IMR-90 (cell line): ENCODE measurements at places on chromosomes 6 and 20.
A peak's percentile ranks its signal among the peaks of the same experiment; 100 is the strongest.

GRCh38 chr20:44696315-44696714 lies 18.9 kb upstream of the CCN5 start:
- DNase-seq = no peak

DNA sequence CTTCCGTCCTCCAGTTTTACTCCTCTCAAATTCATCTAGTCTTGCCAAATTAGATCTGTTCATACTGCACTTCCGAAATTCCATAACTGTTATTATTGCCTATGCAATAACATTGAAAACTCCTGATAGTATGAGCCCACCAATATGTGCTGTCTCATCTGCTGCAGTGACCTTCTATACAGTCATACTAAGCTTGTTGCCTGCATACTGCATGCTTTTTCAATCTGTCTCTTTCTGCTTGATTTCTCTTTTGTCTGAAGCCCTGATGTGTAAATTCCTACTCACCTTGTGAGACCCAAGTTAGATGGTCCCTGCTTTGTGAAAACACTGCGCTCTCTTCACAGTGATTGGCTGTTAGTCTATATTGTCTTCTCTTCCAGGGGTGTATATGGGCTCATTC lies 1.1 kb downstream of the TBP start:
- no peak for DNase-seq

DNA sequence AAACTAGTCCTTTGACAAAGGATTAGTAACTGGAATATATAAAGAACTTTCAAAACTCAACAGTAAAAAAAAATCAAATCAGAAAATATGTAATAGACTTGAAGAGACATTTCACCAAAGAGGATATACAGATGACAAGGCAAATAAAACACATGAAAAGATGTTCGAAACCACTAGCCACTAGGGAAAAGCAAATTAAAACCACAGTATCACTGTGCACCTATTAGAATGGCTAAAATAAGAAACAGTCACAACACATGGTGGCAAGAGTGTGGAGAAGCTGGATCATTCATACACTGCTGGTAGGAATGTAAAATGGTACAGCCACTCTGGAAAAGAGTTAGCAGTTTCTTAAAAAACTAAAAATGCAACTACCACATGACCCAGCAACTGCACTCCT lies 14.9 kb downstream of the ZBTB2 start:
- no peak for DNase-seq

DNA sequence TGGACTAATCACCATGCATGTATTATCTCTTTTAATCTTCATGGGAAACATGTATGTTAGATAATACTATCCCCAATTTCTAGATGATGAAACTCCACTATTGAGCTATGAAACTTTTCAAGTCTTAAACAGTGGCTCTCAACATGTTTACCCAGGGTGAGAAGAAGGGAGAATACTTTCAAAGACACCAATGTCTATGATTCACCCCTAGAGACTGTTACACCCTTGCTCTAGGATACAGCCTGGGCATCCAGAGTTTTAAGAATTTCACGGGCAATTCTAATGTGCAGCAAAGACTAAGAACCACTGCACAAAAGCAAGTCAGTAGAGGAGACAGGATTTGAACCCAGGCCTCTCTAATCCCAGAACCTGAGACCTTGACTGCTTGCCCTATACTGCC lies 47.8 kb downstream of the GFOD1 start:
- DNase-seq = no peak

DNA sequence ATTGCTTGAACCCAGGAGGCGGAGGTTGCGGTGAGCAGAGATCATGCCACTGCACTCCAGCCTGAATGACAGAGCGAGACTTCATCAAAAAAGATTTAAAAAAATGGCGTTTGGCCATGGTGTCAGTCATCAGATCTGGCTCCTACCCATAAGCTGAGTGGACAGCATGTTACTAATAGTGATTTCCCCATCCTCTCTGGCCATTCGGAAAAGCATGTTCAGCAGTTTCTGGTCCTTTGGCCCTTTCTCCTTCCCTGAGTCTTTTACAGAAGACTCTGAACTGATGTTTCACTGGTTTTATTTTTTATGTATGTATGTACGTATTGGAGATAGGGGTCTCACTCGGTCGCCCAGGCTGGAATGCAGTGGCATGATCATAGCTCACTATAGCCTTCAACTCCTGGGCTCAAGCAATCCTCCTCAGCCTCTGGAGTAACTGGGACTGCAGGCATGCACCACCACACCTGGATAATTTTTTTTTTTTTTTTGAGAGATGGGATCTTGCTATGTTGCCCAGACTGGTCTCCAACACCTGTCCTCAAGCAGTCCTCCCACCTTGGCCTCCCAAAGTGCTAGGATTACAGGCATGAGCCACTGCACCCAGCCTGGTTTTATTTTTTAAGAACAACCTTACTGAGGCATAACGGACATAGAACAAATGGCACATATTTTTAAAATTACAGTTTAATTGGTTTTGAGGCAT lies 84.2 kb upstream of the CNKSR3 start:
- DNase-seq = no peak

DNA sequence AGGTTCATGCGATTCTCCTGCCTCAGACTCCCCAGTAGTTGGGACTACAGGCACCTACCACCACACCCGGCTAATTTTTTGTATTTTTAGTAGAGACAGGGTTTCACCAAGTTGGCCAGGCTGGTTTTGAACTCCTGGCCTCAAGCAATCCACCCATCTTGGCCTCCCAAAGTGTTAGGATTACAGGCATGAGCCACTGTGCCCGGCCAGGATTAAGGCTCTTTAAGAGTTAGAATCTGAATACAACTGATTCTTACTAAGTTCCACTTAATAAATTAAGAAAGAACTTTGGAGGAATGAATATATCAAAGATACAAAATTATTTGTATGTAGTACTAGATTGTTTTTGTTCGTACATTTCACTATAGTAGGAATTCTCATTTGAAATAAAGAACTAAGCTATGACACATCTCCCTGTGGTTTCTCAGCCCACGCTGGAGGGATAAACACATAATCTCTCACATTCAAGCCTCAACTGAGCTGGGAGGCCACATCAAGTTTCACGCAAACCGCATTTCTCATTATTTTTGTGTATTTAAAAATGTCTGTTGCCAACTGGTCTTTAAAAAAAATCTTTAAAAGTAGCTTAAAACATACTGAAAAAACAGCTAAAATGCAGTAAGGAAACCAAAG lies 34.2 kb downstream of the DTNBP1 start:
- DNase-seq = peak; percentile 94

GRCh38 chr6:43891072-43891870 lies 121.3 kb downstream of the VEGFA start:
- DNase-seq = no peak

GRCh38 chr6:38567436-38567835 lies 72.3 kb downstream of the BTBD9 start:
- DNase-seq = peak; percentile 93

GRCh38 chr20:49420292-49420691 lies 62.2 kb downstream of the KCNB1 start:
- no peak for DNase-seq

DNA sequence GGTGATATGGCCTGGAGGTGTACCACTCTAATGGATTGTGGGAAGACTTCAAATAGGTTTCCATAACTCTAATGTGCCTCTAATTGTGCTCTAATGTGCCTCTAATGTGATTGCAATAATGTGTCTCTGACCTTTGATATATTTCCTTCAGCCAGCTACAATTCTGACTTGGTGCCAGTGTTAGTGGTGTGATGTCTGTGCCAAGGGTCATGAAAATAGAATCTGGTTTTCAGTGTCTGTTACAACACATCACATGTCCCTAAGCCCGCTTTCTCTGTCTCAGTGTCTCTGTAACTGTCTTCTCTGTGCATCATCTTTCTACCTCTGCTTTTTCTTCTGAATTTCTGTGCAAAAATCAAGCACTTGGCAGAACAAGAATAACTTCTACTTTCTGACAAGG lies 77.2 kb upstream of the ECI2 start:
- DNase-seq = no peak

- DNase-seq = no peak
These were observed 170.6 kb downstream of the TRMT11 start for GRCh38 chr6:126156973-126157372.

DNA sequence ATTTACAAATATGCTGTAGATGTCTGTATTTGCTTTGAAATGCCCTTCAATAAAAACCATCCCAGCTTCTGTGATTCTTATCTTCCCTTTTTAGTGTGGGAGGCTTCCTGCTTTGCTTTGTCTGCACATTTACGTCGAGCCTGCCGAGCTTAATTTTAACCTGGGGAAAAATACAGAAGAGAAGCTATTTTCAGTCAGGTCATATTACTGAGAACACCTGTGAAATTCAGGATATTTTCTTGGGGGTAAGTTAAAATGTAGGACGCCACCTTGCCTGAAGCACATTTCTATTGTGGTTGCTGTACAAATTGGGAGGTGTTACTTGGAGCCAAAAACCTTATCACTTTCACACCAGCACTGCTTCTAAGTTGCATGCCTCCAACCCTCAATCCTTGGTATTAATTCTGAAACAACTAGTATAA lies 43.6 kb upstream of the FUCA2 start:
- no peak for DNase-seq

- no peak for DNase-seq
These were observed 8.3 kb downstream of the TENT5A start for GRCh38 chr6:81744131-81744530.

GRCh38 chr20:63972312-63973159 lies 2.8 kb upstream of the ZNF512B start:
- no peak for DNase-seq

DNA sequence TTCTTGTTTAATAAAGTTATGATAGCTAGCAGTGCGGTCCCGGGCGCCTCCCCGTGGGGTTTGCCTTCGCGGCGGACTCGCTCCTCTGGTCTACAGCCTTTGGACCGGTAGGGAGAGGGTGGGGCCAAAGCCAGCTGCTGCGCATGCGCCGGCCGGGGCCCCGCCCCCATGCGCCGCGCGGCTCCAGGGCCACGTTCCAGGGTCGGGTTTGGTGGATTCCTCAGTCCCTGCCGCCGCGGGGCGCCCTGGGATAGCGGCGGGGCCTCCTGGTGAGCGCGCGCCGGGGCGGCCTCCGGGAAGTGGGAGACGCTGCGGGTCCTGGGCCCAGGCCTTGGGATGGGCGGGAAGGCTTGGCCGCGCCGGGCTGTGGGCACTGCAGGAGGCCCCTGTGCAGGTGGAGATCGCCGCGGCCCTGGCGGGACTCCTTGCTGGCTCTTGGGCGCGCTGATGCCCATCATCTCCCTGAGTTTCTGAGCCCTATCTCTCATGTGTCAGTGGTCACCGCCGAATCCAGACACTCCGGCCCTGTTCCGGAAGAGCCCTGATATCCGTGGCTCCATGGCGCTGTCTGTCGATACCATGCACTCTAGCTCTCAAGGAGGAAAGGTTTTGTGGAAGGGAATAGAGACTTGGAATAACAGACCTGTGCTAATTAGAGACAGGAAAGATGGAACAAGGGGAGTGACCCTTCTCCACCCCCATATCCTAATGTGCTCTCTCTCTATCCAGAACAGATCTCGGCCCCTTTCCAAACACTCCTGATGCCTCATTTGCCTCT lies at the start of gene VARS2:
VARS2 (plus strand) TSS at position 163 of the 778 bp plus-strand sequence; CDS start at position 762, 599 bp downstream.
- peak; percentile 88 for DNase-seq

GRCh38 chr20:46678516-46678915 lies 10.7 kb downstream of the TP53RK start:
- DNase-seq = no peak

GRCh38 chr6:92757925-92758324 lies 661.4 kb downstream of the EPHA7 start:
- DNase-seq = no peak

- no peak for DNase-seq
These were observed 41.5 kb downstream of the DSE start for GRCh38 chr6:116412270-116412669.

- no peak for DNase-seq
These were observed 84.7 kb downstream of the MAP3K4 start for GRCh38 chr6:161076181-161076677.

GRCh38 chr6:26322645-26323482 lies 42.1 kb upstream of the BTN3A2 start:
- peak; percentile 96 for DNase-seq

- DNase-seq = peak; percentile 74
These were observed 56.9 kb downstream of the RAMACL start for GRCh38 chr6:166529586-166529985.

- no peak for DNase-seq
These were observed 199.0 kb downstream of the ARHGAP18 start for GRCh38 chr6:129510950-129511349.

DNA sequence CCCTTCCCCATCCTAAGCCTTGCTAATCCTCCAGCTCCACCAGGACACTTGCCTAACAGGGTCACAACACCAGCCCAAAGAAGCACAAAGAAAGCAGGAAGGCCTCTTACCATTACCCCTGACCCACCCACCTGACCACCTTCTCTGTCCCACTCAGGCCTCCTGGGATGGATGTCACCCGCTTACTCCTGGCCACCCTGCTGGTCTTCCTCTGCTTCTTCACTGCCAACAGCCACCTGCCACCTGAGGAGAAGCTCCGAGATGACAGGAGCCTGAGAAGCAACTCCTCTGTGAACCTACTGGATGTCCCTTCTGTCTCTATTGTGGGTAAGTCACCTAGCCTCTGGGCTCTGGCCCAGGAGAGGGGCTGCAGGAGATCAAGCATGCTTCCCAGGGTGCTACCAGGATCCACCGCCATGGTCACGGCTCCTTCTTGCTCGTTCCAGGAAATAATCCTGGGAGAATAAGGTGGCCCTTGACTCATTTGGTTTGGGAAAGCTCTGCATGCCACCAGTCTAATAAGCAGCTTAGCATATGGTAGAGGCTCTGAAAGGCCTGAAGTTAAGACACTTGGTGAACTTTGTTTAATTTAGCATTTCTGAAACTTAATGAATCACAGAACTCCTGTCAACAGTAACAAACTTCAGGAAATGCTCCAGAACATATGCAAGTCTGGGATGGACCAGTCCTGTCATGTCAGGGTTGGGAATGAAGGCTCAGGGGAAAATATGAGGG lies 19.2 kb downstream of the ASIP start:
- DNase-seq = peak; percentile 26

- DNase-seq = no peak
These were observed 106.6 kb upstream of the BTN3A2 start for GRCh38 chr6:26258212-26258977.

- no peak for DNase-seq
These were observed 1.2 kb upstream of the SRPK1 start for GRCh38 chr6:35922139-35922554.

- DNase-seq = peak; percentile 74
These were observed 41.7 kb upstream of the PIM1 start for GRCh38 chr6:37127961-37128862.

GRCh38 chr6:31664790-31665500 lies at the start of gene GPANK1:
GPANK1 (minus strand) TSS chr6:31664997; CDS start chr6:31664478, 519 bp downstream.
- peak; percentile 94 for DNase-seq

GRCh38 chr6:154301839-154302752 lies 54.5 kb downstream of the IPCEF1 start:
- DNase-seq = peak; percentile 95
